Activated T-cell treated with anti-CD3 and anti-CD28 coated beads, Interleukin-2, amount 50 U/mL, for 4 hours (primary cell): ENCODE measurements at places on chromosomes 12 and 14. TPM values are rescaled to one million over a fixed set of nuclear protein-coding genes. Genes with fewer than 3 reads are reported as not detected.

- no peak for DNase-seq
Observed at GRCh38 chr12:42695490-42695995, 106.0 kb upstream of the PRICKLE1 start.

DNA sequence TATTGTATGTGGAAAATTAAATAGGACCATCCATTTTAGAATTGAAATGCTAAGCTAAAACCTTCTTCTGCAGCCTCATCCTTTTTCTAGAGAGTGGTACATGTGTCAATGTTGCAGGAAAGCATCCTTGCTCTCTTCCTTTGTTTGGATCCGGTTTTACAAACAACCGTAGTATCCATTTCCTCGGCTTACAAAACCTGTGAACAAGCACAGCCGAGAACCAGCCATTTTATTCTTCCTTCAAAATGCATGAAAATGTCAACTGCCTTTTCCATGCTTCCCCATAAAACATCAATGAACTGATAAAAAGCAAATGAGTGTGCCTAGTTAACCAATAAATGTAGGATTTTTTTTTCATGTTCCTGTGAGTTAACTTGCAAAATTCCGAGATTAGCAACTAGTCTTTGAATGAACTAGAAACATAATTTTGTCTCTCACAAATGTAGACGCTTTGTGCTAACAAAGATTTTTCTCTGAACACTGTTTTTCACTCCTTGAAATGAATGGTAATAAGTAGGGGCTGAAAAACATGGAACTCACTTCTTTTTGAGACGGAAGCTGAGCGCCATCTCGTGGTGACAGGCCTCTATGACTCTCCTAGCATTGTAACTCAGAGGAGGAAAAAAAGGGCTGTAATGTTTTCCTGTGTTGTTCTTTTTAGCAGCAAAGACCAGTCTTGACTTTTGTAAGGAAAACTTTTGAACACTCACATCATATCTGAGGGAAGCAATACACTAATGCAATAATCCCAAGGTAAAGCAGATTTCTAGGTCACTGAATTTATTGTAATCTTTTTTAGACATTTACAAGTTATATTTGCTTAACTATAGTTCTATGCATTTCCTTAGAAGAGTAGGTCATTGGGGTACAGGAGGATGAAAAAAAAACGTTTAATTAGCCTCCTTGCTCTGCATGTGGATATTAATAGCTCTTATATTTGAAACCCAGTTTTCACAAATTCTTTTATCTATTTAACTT, 157.4 kb upstream of the FOXG1 start:
- no peak for DNase-seq

GRCh38 chr14:65045006-65045405, 57.3 kb downstream of the MAX start:
- DNase-seq: no peak

DNA sequence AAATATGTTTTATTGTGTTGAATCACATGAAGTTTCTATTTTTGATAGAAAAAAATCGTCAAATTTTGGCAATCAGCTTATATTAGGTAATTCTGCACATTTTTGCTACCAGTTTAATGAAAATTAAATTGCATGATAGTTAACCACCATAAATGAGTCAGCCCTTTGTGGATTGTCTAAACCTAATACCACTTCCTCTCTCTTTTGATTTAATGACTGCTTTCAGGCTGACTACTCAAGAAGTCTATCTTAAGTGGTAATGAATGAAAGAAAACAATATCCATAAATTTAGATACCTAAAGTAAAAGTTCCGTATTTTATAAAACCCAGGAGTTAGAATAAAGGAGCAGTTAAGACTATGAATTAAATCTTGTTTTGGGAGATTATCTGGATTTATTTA, 450.5 kb downstream of the TMEM117 start:
- DNase-seq: no peak

- no peak for DNase-seq
Observed at GRCh38 chr14:103105580-103106150, 11.1 kb downstream of the EXOC3L4 start.

DNA sequence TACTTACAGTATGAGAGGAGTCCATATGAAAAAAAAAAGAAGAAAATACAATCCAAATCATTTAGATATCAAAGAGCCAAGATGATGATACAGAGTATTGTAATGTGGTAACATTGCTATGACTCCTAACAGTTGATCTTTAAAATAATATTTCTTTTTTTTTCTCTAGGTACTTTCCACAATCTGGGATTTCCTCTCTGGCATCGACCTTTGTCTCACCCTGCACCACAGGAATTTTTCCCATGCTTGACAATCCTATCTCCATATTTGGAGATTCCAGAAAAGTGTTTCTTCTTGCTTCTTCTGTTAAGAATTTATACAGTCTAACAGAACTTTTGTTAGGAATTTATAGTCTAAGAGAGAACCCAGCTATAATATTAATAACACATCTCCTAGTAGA, 184.4 kb downstream of the ITPR2 start:
- DNase-seq: no peak

GRCh38 chr14:69711065-69711464, 55.9 kb upstream of the SRSF5 start:
- no peak for DNase-seq

DNA sequence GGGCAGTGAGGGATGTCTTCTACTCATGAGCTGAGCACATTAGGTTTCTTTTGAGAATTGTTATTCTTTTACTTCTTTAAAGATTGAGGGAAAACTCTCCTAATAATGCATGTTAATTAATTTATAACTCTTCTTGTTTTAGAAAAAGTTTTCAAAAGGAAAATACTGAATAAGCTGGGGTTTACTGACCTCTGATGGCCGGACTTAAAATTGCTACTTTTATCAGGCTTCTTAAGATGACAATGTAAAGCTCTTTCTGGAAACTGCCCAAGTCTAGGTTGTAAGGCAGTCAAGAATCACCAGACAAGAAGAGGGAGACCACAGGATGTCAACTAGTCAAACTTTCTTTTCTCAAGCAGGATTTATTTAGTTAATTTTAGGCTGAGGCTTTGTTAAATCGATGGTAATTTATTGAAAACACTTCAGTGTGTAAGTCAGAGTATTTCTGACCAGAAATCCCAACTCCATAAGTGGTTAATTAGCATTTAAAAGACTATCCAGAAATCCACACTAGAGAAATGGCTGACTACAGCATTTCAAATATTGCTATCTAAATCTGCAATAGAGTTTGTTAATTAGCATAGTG, 82.1 kb downstream of the AVPR1A start:
- DNase-seq: no peak

DNA sequence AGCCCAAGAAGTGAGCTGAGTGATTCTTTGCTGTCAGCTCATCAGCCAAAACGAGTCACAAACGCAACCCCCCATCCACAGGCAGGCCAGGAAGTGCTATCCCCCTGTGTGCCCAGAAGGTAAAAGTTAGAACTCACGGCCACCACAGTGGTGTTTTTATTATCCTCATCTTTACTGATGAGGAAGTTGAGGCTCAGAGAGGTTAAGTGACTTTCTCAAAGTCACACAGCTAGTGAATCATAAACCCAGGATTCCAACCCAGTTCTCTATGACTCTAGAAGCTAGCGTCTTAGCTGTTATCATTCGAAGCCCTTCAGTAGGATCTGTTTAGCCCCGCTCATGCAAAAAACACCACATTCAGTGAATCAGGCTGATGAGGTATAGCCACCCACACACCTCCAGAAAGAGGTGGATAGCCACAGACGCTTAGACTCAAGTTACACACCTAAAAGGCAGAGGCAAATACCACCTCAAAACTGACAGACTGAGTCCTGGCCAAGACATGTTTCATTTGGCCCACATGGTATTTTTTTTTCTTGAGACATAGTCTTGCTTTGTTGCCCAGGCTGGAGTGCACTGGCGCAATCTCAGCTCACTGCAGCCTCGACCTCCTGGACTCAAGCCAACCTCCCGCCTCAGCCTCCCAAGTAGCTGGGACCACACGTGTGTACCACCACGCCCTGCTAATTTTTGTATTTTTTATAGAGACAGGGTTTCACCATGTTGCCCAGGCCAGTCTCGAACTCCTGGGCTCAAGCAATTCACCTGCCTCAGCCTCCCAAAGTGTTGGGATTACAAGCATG, 100.7 kb downstream of the SCARB1 start:
- DNase-seq: no peak

DNA sequence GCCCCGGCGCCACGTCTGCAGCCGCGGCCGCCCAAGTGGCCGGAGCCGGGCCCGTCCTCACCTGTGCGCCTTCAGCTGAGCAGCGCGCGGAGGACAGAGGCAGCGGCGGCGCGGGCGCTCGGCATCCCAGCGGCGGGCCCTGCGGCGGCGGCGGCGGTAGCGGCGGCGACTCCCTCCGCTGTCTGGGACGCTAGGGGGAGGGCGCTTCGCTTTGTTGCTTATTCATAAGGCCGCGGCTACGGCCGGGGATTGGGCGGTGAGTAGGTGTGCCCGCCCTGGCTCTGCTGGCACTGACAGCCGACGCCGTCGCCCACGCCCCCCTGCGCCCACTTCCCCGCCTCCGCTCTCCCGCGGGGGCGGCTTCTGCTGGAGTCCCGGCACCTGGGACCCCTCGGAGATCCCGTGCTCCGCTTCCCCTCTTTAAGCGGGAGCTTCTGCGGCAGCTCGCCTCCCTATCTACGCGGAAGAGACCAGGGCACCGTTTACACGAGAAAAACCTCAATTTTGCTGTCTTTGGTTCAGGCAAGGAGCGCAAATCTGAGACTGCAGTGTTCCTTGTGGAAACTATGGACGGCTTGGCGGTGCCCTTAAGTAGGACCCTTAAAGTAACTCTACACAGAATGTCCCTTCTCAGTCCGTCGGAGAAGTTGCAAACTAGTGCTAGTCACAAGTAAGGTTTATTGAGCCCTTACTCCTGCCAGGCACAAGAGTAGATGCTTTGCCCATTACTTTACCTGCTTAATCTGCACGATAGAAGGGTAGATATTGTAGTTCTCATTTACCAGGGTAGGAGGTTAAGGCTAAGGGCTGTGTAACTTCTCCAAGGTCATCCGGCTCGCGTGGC, at the start of gene ARMH4:
Gene ARMH4, minus strand, starts transcription at position 200 of the 844 bp plus-strand sequence. CDS start 12,855 bp downstream, outside the sequence.
- peak; percentile 51 for DNase-seq

DNA sequence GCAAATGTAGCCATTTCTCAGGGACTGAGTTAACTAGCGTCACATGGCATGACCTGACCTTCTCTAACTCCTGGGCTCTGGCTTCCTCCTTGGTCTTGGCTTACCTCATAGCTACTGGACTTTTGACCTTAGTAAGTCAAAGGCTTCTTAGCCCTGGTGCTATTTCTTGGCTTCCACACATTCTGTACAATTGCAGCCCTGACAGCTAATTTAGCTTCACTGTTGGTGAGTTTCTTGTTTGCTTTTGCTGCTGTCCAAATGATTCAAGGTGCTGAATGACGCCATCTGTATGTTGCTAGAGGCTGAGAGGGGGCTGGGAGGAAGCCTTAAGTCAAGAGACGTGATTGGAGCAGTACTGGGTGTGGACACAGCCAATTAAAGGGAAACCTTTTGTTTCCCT, 202.7 kb downstream of the PRKD1 start:
- no peak for DNase-seq

- DNase-seq: no peak
Observed at GRCh38 chr12:104470521-104470920, 13.8 kb downstream of the CHST11 start.

- DNase-seq: no peak
Observed at GRCh38 chr12:43004908-43005307, 415.4 kb upstream of the PRICKLE1 start.

- no peak for DNase-seq
Observed at GRCh38 chr12:43102546-43103264, 449.3 kb downstream of the ADAMTS20 start.

SELPLG gene
- 19.0 TPM for total RNA-seq

KCNJ8 gene
- total RNA-seq: not detected
